ENCODE measurements at places on chromosomes 5 and 9.

DNA sequence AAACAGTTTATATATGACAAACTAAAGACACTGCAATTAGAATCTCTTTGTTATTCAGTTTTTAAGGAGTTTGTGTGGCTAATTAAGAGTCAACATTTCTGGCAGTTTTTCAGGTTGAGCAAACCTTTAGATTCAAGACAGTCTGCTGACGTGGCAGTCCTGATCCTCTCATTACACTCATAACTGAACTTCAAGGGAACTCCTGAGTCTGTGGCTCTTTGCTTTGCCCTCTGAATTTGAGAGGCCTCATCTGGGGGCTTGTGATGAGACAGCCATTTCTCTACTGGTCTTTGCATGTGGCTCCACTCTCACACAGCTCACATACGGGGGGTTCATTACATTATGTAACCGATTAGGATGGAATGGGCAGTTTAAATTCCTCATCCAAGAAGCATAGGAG, 182.9 kb upstream of the MEF2C start:
- no peak for DNase-seq

- DNase-seq, result no peak
These were observed 466.9 kb downstream of the DMRTA1 start for GRCh38 chr9:22913518-22913917.

GRCh38 chr9:130607640-130608420, 28.5 kb downstream of the FUBP3 start:
- DNase-seq, result no peak

GRCh38 chr9:105087910-105088898, 156.2 kb upstream of the SLC44A1 start:
- no peak for DNase-seq

DNA sequence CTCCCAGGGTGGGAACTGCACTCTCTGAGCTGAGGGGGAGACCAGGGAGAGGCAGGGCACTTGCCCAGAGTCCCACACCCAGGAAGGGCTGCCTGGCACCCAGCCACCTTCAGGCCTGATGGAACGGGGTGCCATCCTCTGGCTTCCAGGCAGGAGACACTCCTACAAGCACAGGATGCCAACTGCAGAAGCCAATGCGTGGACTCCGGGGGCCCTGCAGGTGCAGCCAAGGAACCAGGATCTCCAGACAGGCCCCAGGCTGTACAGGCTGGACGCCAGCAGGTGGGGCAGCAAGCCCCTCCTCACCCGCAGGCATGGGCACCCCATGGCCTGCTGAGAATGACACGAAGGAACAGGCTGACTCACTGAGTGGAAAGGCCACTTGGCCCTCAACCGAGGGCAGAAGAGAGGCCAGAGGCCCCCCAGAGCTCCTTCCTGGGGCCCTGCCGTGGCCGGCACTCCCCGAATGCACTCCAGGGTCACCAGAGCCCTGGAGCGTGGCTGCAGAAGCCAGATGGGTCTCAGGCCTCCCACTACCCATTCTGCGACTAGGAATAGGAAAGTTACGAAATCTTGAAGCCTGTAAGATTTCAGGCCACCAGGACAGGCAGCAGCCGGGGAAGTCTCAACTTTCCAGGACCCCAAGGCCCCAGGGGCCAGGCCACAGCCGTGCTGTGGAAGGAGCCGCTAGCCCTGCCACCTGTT, 15.7 kb downstream of the NACC2 start:
- DNase-seq, result no peak

DNA sequence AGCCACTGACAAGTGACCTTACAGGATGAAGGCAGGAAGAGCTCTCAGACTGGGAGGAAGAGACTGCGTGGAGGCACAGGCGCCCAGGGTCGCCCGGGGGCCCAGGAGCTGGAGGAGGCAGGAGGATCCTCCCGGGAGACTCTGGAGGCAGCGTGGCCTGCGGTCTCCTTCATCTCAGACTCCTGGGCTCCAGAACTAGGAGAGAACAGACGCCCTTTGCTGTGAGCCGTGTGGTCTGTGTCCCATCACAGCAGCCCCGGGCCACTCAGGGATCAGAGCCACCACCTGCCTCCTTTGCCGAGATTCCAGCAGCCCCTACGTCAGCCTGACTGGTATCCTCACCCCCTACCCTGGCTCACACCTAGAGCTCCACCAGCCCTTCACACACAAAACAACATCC, 45.2 kb downstream of the SLC12A7 start:
- no peak for DNase-seq

Data from NCI-H748 treated with DMSO at 0.1 percent for 48 hours (cell line).